Renal cortical epithelial cell (primary cell): ENCODE measurements at places on chromosomes 6 and 20.

DNA sequence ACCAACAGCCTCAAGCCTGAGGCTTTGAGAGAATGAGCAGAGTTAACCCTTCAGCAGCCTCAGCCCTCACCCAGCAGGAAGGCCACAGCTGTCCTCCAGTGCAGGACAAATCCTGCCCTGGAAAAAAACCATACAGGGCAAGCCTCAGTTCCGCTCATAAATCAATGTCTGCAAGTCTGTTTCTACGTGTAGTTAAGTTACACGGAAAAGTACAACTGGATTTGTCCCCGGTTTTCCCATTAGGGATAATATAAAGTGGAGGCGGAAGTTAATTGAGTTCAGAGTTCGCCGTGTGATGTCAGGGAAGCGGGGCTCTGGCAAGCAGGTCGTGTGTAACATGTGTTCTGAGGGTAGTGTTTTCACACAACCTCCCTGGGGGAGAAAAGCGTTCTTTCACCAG is 44.2 kb upstream of the EYA2 start:
- peak; percentile 1 for DNase-seq

DNA sequence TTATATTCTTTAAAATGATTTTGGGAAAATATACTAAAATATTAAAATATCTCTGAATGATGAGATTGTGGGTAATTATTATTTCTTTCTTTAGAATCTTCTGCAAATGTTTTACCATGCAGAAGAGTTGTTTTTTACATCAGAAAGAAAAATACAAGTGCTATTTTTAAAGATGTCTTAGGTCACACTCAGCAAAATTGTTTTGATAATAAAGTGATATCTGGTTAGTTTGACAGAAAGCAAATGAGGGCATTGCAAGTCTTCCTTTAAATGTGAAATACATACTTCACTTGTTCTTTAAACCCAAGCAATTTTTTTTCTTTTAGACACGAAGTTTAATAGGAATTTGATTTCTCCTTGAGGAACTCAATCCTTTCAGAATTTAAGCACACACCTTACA is 43.6 kb upstream of the STXBP5 start:
- no peak for DNase-seq

- no peak for DNase-seq
Measured at GRCh38 chr6:20948556-20948955, 414.3 kb downstream of the CDKAL1 start.

- DNase-seq: no peak
Measured at GRCh38 chr20:53101992-53102760, 130.0 kb downstream of the TSHZ2 start.

- DNase-seq: no peak
Measured at GRCh38 chr6:104940893-104941728, 15.8 kb upstream of the LIN28B start.

DNA sequence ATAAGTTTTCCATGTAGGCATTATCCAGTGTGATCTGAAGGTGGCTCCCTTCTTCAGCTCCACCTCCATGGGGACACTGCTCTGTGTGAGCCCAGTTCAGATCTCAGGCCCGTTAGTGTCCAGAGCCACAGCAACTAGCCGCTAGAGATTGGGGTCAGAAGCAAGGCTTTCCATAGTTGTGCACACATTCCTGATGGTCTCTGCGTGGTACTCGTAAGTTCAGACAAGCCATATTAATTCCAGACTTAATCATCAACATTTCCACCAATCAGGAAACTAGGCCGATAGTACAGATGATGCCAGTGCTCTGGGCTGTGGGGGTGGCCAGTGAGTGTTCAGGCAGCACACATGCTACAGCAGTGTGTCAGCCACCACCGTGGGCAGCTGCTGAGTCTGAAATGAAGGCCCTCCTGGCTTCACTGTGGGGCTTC is 17.5 kb upstream of the SYNCRIP start:
- DNase-seq: peak; percentile 76

- DNase-seq: no peak
Measured at GRCh38 chr6:118935331-118935668, 341 bp upstream of the MCM9 start.

GRCh38 chr6:26471970-26472369 is 14.2 kb downstream of the BTN2A1 start:
- no peak for DNase-seq

DNA sequence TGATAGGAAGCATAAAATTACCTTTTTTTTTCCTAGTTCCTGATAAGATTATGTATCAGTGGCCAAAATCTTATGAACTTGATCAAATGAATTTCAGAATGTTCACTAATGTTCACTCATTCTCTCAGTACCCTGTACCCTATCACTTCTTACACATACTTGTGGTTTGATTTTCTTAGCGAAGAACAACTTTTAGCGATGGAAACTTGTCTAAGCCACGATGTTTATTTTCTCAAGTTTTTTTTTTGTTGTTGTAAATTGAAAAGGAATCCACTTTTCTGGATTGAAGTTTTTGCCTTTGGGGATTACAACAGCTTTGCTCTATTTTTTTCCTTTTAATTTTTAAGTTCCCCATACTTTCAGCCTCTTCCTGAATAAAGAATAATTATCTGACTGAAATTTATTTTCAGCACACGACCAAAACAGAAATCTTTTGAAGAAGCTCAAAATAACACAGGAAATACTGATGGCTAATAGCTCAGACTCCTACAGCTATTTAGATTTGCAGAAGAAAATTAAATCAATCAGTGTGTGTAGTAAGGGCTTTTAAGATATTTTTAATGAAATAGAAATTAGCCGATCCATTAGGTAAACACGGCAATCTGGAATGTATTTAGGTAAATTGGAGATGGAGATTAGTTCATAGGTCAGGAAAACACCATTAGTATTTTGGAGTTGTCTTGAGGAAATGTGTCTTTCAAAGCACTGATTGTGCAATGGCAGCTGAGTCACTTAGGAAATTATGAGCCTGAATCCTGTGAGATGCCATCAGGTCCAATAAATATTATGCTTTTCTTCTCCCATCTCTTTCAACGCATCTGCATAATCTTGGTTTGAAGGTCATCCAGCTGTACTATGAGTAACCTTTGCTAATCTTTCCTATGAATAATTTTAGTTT is 217.5 kb downstream of the GJA1 start:
- peak; percentile 72 for DNase-seq

DNA sequence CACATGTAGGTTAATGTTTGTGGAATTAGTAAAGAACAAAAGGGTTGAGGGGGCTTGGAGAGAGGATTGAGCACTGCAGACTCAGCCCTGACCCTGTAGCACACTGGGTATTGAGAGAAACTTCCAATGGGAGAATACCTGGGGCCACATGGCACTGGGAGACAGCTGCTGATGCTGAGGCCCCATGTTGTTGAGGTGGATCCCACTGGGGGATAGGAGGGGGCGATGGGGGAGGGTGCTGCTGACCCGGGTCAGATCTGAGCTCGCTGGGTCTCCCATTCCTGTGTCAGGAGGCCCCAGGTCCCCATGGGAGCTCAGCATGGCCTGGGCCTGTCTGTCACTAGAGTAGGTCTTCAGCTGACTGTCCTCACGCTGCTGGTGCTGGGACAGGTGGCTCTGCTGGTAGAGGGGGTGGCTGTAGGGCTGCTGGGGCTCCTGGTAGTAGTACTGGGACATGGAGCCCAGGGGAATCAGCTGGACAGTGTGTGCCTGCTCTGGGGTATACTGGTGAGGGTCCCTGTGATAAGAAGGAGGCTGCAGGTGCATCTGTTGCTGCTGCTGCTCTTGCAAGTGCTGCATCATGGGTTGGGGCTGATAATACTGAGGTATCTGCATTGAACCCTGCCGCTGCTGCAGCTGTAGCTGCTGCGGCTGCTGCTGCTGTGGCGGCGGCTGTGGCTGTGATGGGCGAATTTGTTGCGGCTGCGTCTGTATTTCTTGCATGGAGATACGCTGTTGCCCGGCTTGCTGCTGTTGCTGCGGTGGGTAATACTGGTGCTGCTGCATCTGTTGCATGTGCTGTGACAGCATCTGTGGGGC is 50.6 kb upstream of the MRPS10 start:
- no peak for DNase-seq

DNA sequence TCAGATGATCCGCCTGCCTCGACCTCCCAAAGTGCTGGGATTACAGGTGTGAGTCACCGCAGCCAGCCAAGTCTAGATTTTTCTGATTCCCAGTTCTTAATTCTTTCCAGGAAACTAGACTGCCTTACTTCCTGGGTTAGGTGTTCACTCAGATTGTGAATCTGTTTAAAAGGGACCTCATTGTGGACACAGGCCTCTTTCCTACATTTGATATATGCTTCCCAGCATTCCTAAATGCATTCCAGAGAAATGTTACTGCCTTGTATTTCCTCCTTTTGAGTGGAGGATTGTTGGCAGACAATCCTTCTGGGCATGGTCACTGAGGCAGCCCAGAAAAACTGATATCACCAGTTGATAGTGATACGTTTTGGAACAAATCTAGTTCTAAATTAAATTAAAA is 15.7 kb downstream of the TMEM181 start:
- DNase-seq: peak; percentile 27

GRCh38 chr6:127192911-127193541 is 73.6 kb upstream of the RNF146 start:
- DNase-seq: peak; percentile 82

- no peak for DNase-seq
Measured at GRCh38 chr20:61573415-61574305, 321.6 kb downstream of the CDH4 start.

- no peak for DNase-seq
Measured at GRCh38 chr6:141659582-141659981, 473.1 kb upstream of the GJE1 start.

DNA sequence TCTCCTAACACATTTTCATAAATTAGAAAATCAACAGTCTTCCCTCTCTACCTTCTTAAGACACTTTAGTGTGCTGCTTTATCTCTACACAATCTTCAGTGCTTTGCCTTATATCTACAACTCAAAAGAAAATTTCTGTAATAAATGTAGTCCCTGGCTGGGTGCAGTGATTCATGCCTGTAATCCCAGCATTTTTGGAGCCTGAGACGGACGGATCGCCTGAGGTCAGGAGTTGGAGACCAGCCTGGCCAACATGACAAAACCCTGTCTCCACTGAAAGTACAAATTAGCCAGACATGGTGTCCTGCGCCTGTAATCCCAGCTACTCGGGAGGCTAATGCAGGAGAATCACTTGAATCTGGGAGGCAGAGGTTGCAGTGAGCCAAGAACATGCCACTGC is 9.7 kb upstream of the EDN1 start:
- no peak for DNase-seq

GRCh38 chr6:128033156-128033555 is 132.3 kb upstream of the THEMIS start:
- no peak for DNase-seq

- DNase-seq: no peak
Measured at GRCh38 chr20:5171064-5171789, 44.4 kb downstream of the CDS2 start.

- no peak for DNase-seq
Measured at GRCh38 chr6:39083231-39083634, 31.8 kb downstream of the SAYSD1 start.

GRCh38 chr6:110769923-110770322 is 45.3 kb downstream of the CDK19 start:
- no peak for DNase-seq

DNA sequence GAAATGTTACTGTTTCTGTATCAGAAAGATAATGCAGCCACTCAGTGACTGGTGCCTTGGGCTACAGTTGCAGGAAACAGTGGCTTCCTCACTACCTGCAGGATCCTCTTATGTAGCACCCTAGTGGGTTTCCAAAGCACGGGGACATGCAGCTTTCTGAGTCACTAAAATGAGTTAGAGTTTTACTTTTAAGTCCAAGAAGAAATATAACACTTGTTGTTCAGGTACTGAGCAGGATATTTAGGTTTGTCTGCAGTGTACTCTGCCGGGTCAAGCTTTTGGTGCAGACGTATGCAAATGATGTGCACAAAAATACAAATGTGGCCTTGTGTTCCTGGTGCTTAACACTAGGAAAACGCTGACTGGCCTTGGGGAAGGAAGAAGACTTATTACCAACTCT is 22.0 kb downstream of the ACSS1 start:
- DNase-seq: no peak

- no peak for DNase-seq
Measured at GRCh38 chr20:32538526-32538939, 46.6 kb downstream of the NOL4L start.

DNA sequence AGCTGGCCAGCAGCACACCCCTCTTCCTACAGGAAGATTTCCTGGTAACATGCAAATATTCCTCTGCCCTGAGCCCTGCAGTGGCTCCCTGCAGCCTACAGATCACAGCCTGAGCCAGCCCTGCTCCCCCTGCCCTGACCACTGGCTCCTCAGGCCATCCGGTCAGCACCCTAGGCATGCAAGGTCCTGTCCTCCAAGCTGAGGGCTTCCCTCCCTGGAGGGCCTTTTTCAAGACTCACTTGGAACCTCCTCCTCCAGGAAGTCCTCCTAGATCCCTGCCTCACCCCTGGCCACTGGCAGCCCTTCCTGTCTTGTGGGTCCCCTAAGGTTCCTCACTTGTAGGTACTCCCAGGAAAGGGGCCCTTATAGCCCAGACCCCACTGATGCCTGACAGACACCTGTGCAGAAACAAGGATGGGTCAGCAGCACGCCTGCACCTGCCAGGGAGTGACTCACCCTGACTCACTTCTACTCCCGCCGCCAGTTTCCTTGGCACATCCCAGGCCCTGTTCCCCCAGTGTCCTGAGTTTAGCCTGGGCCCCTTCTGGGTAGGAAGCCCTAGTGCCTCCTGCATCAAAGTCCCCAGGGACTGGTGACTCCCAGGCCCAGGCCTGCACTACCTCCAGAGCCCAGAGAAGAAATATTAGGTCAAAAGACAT is 3.2 kb downstream of the SLC4A11 start:
- peak; percentile 39 for DNase-seq

DNA sequence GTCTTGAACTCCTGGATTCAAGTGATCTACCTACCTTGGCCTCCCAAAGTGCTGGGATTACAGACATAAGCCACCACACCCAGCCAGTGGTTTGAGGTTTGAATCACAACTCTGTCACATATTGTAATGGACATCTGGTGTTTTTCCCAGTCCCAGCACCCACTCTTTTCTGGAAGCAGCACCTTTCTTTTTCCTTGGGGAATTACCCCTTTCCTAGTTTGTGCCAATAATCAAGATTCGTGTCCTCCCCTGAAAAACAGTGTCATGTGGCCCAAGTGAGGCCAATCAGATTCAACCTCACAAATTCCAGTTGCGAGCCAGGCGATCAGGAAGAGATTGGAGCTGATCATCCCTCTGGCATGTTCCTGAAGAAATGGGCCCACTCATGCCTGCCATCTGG is 71.7 kb upstream of the SGK1 start:
- DNase-seq: no peak

- DNase-seq: no peak
Measured at GRCh38 chr20:6241591-6241990, 118.8 kb upstream of the FERMT1 start.

GRCh38 chr20:57251344-57251743 is 15.1 kb downstream of the BMP7 start:
- no peak for DNase-seq

DNA sequence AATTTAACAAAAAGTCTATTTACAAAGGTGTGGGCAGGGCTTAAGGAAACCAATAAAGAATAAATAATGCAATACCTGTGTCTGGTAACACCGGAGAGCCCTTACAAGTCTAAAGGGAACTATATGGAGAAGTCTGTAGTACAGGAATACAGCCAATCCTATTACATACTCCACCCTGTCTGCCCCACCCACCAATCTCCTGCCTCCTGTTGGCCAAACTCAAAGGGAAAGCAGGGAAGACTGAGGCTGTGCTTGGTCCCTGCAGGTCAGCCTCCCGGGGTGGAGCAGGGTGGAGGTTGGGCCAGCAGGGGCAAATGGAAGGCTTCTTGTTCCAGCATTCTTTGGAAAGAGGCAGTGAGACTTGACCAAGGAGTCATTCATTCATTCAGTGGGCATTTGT is 31.5 kb downstream of the METTL24 start:
- DNase-seq: no peak

GRCh38 chr6:170447561-170447930 is 105.6 kb downstream of the PSMB1 start:
- no peak for DNase-seq
